ENCODE measurements at places on chromosomes 2 and 18. TPM values are rescaled to one million over a fixed set of nuclear protein-coding genes. Genes with fewer than 3 reads are reported as not detected.

The LIPG gene
- total RNA-seq = not detected

DNA sequence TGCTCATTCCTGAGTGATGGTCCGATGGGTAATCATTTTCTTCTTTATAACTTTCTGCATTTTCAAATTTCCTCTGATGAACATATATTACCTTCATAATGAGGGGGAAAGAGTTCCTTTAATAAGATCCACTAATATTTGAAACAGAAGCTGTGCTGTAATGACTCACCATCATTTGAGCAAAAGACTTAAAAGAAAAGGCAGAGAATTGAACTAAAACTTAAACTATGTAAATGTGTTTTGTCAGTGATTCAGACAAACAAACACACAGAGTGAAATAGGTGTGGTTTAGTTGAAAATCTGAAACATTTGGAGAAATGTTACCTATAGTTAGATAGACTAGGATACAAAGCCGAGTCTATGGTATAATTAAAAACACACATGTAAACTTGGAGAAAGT is 209.6 kb downstream of the STK39 start:
- no peak overlapping the region for H3K4me3 ChIP-seq
- DNase-seq = no peak
- no peaks in the 10 kb centered on the region for H3K27me3 ChIP-seq
- no peaks in the 10 kb centered on the region for H3K4me1 ChIP-seq
- H3K36me3 ChIP-seq = no peaks in the 10 kb centered on the region

The LRATD1 gene
- not detected for total RNA-seq

DNA sequence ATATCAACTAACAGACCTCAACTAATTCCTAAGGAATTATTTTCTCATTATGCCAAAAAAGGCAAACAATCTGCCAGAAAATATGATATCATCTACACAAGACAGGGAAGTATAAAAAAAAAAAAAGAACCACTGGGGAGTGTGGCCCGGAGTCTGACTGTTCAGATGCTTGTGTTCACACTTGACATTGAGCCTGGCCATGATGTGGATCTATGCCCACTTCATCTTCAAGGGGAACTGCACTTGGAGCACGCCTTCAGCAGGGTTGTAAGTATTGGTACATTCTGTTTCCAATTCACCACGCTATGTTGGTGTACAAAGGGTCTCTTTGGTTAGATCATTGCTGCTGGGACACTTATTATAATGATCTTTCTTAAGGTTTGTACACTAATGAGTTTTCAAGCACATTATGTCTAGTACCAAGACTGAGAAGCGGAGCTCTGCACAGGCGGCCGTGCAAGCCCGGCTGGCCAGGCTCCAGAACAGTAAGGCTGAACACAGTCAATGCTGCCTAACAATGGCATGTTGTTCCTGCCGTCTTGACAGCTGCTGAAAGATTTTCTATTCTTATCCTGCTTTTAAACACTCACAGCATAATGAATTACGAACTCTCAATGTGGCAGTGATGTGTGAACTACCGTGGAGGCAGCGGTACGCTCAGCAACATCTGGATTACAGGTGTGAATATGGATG is 788.4 kb upstream of the SOX11 start:
- H3K27ac ChIP-seq = no peak overlapping the region
- no peaks in the 10 kb centered on the region for H3K4me1 ChIP-seq
- H3K27me3 ChIP-seq = no peaks in the 10 kb centered on the region
- DNase-seq = no peak

DNA sequence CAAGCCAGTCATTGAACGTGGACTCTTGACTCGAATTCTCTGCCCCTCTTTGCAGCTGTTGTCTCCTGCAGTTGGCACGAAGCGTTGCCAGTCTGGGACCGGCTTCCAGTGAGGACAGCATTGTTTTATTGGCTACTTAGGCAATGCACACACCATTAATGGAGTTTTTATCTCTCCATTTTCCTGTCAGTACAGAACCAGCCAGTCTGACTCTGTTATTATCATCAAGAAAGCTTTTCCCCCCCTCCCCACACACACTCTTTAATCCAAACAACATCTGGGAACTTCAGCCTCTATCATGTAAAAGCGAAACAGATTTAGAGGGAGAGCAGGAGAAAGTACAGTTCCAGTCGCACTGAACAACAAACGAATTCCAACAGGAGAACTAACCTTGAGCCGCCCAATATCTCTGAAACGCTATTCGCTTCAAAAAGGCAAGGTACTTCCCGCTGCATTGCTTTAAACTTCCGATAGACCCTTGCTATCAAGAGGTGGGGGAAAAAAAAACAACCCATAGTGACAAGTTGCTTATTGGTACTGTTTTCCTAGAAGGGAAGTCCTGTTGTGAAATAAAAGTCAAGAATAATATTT is 38.2 kb downstream of the ACVR1 start:
- H3K27ac ChIP-seq = peak overlapping the region; percentile 29
- H3K4me3 ChIP-seq = no peak overlapping the region
- H3K36me3 ChIP-seq = no peaks in the 10 kb centered on the region
- no peaks in the 10 kb centered on the region for H3K27me3 ChIP-seq
- H3K4me1 ChIP-seq = peaks cover 5% of the 10 kb centered on the region

The TRIM43B gene
- total RNA-seq = not detected

GRCh38 chr2:208584378-208584985 is 177.9 kb downstream of the PTH2R start:
- H3K4me3 ChIP-seq = no peak overlapping the region
- H3K36me3 ChIP-seq = no peaks in the 10 kb centered on the region
- no peaks in the 10 kb centered on the region for H3K4me1 ChIP-seq

DNA sequence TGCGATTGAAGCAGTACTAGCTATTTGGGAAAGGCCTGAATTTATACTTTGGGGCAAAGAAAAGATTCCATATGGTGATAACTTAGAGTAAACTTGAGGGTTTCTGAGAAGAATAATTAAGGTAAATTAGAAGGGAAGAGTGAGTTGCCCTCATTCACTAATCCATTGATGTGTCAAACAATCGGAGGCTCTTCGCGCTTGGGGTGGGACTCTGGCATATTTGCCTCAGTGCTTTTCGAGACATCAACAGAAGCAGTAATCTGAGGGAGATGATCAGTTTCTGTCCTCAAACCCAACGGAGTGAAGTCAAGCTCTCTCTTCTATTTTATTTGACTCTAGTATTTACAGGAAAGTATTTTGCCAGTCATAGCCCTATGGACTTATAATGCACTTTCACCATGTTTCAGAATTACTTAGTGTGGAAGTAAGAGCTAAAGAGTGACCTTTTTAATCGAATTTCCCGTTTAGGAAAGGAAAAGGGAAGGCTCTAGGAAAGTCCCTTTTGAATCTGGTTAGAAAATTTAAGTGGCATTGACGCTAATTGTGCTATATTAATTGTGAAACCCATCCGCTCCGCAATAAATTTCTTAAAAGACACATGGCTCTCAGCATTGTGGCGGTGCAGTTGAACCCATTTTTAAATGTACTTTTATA is 1.3 kb downstream of the RAB10 start:
- H3K27ac ChIP-seq = peak overlapping the region; percentile 92
- H3K27me3 ChIP-seq = no peaks in the 10 kb centered on the region
- DNase-seq = no peak
- H3K4me3 ChIP-seq = peak overlapping the region; percentile 98
- peaks cover 37% of the 10 kb centered on the region for H3K4me1 ChIP-seq

- no peak overlapping the region for H3K27ac ChIP-seq
- H3K36me3 ChIP-seq = no peaks in the 10 kb centered on the region
- no peak for DNase-seq
- H3K4me1 ChIP-seq = no peaks in the 10 kb centered on the region
- H3K4me3 ChIP-seq = no peak overlapping the region
- no peaks in the 10 kb centered on the region for H3K27me3 ChIP-seq
Observed at GRCh38 chr2:60641811-60642788, 88.6 kb upstream of the BCL11A start.

DNA sequence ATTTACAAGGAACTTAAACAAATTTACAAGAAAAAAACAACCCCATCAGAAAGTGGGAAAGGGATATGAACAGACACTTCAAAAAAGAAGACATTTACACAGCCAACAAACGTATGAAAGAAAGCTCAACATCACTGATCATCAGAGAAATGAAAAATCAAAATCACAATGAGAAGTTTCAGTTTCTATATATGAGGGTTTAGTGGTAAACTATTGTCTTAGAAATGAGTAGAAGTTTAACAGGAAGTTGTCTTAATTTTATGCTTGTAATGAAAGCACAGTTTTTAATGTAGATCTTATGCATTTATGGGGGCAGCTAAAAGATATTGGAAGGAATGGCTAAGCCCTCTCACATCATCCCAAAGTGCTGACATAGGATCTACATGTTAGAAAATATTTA is 325.4 kb downstream of the ERBB4 start:
- H3K27ac ChIP-seq = no peak overlapping the region
- H3K27me3 ChIP-seq = no peaks in the 10 kb centered on the region
- DNase-seq = no peak
- H3K4me1 ChIP-seq = no peaks in the 10 kb centered on the region
- H3K36me3 ChIP-seq = no peaks in the 10 kb centered on the region

DNA sequence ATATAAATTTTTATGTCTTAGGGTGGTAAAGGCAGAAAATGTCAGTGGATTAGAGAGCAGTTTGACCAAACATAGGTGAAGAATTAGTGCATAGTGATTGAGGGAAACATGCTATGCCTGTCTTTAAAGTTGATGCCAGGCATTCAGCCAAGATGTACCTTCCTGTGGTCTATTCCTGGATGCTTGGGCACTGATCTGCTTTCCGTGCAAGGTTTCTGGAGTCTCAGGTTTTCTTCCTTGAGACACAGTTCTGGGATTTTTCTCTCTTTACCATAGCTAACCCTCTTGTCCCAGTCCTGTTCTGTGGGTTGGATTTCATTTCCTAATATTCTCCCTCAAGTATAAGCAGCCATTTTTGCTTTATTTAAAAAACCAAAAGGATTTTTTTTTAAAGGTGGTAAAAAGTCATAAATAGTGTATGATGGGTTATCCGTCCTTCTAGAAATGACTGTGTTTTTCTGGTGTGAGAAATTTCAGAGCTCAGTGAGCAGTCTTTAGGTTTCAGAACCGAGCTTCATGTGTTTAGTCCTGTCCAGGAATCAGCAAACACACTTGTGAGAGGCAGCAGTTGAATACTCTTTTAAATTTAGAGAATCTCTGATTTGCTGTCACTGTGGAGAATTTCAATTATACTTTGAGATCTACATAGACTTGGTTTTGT is 43.0 kb upstream of the CYBRD1 start:
- no peak overlapping the region for H3K27ac ChIP-seq
- no peaks in the 10 kb centered on the region for H3K27me3 ChIP-seq
- H3K4me1 ChIP-seq = no peaks in the 10 kb centered on the region
- H3K4me3 ChIP-seq = no peak overlapping the region
- peaks cover 9% of the 10 kb centered on the region for H3K36me3 ChIP-seq

The SMARCAL1 gene
- 28.2 TPM for total RNA-seq

DNA sequence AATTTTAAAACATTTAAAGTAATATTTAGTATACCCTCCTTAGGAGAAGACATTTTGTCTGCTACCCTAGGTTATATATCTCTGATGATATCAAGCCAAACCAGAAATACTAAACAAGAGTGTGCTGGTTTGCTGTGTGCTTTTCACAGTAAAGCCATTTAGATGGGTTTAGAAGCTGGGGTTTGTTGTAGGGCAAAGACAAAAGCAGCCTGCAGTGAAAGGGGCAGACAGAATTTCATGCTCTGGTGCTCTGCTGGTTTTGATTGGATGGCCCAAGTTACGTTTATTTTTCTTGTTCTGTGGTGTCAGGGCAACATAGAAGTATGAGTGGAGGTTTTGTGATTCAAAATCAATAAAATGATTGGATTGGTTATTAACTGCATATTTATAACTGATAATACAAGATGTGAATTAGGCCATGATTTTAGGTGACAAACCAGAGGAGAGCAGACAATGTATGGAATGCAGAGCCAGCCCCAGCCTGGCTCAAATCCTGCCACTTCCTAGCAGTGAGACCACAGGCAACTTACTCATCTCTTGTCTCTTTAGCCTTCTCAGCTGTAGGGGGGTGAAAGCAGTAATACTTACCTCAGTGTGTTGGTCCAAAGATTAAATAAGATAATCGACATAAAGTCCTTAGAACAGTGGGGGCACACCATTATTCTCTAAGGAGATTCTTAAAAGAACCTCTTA is 30.9 kb upstream of the IER3IP1 start:
- no peak overlapping the region for H3K27ac ChIP-seq
- H3K36me3 ChIP-seq = no peaks in the 10 kb centered on the region
- no peaks in the 10 kb centered on the region for H3K27me3 ChIP-seq
- H3K4me1 ChIP-seq = no peaks in the 10 kb centered on the region

DNA sequence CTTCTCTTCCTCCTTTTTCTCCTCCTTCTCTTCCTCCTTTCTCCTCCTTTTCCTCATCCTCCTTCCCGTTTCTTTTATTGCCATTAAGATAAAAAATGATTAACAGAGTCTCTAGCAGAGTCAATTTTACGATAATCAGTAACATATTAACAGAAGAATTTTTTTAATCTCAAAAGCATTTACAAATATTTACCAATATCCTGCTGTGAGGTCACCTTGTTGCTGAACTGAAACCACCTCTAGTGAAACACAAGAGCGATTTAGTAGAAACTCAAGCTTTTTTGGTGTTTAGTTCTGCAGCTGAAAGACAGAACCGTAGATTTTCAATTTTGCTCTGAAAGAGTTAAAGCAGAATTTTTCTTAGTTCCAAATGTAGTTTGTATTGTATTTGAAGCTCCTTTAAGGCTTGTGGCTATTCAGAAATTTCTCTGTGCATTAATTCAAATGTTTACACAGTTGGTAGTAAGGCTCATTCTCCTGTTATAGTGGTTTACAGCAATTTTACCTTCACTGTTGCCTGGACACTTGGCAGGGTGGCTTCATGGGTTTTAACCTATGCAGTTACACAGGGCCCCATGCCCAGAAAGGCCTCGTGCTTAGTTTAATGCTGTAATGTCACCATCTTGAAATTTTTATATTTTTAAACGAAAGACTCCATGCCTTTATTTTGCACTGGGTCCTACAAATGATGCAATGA is 1106.6 kb upstream of the FAM98A start:
- H3K4me3 ChIP-seq = no peak overlapping the region
- H3K4me1 ChIP-seq = no peaks in the 10 kb centered on the region
- DNase-seq = no peak
- no peak overlapping the region for H3K27ac ChIP-seq

- H3K27me3 ChIP-seq = no peaks in the 10 kb centered on the region
- no peaks in the 10 kb centered on the region for H3K4me1 ChIP-seq
- H3K4me3 ChIP-seq = no peak overlapping the region
- DNase-seq = no peak
- H3K36me3 ChIP-seq = no peaks in the 10 kb centered on the region
Observed at GRCh38 chr2:1799174-1799573, 54.9 kb upstream of the PXDN start.

GRCh38 chr2:18930971-18931370 is 341.6 kb upstream of the NT5C1B start:
- H3K4me1 ChIP-seq = no peaks in the 10 kb centered on the region
- H3K27me3 ChIP-seq = no peaks in the 10 kb centered on the region
- no peak for DNase-seq
- no peak overlapping the region for H3K4me3 ChIP-seq

GRCh38 chr18:42113529-42114191 is 158.6 kb downstream of the PIK3C3 start:
- H3K4me3 ChIP-seq = no peak overlapping the region
- peaks cover 13% of the 10 kb centered on the region for H3K4me1 ChIP-seq

The C2orf81 gene
- total RNA-seq = 3.2 TPM

GRCh38 chr2:14560716-14561115 is 71.8 kb upstream of the LRATD1 start:
- no peak overlapping the region for H3K4me3 ChIP-seq
- H3K36me3 ChIP-seq = no peaks in the 10 kb centered on the region
- DNase-seq = no peak
- H3K27me3 ChIP-seq = no peaks in the 10 kb centered on the region
- no peaks in the 10 kb centered on the region for H3K4me1 ChIP-seq
- no peak overlapping the region for H3K27ac ChIP-seq

The GPATCH11 gene
- total RNA-seq = 20.2 TPM

GRCh38 chr18:76908277-76908676 is 85.9 kb downstream of the ZNF236 start:
- H3K4me3 ChIP-seq = no peak overlapping the region
- H3K27ac ChIP-seq = no peak overlapping the region
- no peaks in the 10 kb centered on the region for H3K27me3 ChIP-seq
- no peak for DNase-seq
- H3K4me1 ChIP-seq = no peaks in the 10 kb centered on the region
- H3K36me3 ChIP-seq = peaks cover 17% of the 10 kb centered on the region

Data from CD8-positive, alpha-beta memory T cell (primary cell).